ENCODE measurements at places on chromosomes 3 and 15.

- DNase-seq: no peak
Measured at GRCh38 chr3:107450254-107450893, 72.4 kb upstream of the BBX start.

DNA sequence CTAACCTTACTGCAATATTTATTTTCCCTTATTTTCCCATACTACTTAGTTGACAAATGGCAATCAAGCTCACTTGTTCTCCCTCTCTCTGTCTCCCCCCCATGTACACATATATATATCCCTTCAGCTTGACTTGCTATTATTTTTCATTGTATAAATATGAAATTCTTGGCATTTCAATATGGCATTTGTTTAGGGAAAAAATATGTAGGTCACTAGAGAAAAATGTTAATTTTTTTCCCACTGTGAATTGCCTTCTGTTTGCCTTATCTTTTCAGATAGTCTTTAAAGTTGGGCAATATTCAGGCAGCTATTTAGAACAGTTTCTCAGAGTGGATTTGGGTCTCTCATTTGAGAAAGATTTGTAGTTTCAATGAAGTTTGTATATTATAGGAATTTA, 62.8 kb upstream of the UTS2B start:
- DNase-seq: no peak

GRCh38 chr3:126021702-126022101, 52.7 kb downstream of the ROPN1B start:
- no peak for DNase-seq

DNA sequence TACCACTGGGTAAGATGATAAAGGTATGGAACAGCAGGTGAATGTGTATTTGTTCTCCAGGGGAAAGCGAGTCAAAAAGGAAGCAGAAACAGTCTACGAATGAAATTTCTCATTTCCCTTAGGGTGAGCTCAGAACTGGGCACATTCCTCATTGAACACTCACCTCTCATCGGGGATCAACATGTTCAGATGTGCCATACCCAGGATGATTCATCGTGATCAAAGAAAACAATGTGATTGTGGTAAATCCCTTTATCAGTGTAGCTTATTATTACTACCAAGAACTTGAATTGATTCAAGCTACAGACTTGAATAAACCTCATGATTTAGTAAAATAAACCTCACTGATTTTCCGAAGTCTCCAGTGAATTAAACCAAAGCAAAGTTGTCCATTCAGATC, 72.1 kb downstream of the GJD2 start:
- DNase-seq: no peak

- no peak for DNase-seq
Measured at GRCh38 chr3:8561370-8561769, 59.7 kb downstream of the LMCD1 start.

- DNase-seq: no peak
Measured at GRCh38 chr15:84582583-84583157, 18.1 kb upstream of the ZSCAN2 start.

DNA sequence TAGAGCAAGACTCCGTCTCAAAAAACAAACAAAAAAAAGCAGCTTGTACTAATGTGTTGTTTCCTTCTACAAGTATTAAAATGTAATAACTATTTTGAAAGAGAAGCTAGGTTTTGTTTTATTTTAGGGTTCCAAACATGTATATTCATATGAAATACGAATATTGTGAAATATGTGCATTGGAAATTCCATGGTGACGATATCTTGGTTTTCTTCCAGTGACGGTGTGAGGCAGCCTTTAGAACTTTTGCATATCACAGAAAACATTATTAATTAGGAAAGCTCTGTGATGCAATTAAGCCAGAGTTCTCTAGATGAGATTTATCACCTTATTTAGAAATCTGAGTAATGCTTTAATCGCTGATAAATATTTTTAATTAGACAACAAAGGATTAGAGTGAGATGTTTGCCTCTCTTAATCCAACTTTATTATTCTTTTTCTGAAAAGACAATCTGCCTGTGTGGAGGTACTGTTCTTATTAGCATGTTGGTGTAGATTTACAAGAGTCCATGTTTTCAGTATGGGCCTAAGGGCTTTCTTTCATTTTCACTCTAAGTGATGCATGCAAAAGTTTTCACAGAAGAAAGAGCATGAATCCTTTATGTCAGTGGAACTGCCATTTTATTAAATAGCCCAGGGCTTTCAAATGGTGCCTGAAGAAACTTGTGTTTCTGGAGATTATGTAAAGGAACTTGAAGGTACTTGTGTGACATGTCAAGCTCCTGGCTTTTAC, 37.7 kb upstream of the SAMMSON start:
- no peak for DNase-seq

- DNase-seq: no peak
Measured at GRCh38 chr15:94327356-94327936, 96.1 kb downstream of the MCTP2 start.

- peak; percentile 70 for DNase-seq
Measured at GRCh38 chr3:108406661-108407206, 103.7 kb downstream of the MYH15 start.

DNA sequence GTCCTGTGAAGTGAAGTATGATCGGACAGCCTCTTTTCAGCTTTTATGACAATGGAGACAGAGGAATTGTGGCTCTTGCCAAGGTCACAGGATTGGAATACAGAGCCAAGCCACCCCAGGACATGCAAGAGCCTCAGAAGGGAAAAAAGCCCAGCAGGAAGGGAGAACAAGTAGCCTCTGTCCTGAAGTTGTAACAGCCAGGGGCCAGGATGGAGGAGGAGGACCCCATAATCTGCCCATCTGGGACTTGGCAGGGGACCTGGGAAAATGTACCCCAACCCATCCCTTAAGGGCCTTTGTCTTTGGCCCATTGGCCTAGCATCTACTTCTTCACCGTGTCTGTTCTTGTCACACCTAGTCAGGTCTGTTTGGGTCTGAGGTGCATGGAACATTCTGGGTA, 60.4 kb upstream of the POLG start:
- DNase-seq: no peak

DNA sequence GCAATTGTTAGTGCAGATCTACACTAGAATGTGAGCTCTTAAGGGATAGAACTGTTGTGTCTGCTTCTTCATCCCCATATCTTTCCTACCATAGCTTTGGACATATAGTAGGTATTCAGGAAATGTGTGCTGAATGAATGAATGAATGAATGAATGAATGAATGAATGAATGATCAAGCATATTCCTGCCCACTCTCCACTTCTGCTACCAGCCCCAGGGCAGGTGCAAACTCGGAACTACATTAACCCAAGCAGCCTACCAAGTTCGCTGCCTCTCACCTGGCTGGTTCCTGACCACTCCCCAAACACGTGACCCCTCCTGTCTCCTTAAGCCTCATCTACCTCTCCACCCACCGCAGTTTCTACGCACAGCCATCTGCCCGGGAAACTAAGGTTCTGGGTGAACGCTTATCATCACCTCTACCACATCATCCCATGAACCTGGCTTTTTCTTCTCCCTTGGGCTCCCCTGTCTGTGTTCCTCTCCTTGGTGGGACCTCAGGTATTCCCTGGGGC, 26.8 kb downstream of the PAQR5 start:
- DNase-seq: no peak

DNA sequence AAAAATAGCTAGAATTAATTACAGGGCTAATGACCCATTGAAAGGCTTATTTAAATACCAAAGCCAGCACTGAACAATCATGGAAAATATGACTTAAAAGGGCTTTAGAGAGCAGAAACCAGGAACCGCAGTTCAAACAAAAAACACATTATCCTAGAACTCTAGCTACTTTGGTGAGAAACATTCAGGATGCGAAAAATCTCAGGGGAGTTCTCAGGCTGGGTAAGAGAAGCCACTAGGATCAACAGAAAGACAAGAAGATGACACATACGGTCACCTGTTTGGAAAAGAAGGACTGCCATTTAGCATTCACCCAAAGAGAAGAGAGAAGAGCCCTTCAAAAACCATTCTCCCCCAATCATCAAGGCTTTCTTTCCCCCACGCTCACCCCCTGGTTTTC, 75.6 kb upstream of the ICE2 start:
- DNase-seq: no peak

DNA sequence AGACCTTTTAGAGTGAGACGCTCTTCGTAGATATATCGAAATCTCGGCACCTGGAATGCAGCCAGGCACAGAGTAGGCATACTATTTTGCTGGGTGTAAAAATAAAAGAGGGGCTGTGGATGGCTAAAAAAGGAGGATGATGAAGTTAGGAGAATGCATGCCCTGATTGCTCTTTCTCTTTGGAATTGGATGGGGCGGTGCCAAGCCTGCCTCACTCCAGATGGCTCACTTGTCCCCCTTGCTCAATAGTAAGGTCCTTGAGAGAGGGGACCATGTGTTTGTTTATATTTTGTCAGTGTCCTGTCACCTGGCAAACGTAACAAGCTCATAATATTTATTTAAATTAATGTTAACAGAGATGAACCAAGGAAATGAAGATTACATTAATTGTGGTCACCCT, 33.0 kb downstream of the SNRK start:
- no peak for DNase-seq

DNA sequence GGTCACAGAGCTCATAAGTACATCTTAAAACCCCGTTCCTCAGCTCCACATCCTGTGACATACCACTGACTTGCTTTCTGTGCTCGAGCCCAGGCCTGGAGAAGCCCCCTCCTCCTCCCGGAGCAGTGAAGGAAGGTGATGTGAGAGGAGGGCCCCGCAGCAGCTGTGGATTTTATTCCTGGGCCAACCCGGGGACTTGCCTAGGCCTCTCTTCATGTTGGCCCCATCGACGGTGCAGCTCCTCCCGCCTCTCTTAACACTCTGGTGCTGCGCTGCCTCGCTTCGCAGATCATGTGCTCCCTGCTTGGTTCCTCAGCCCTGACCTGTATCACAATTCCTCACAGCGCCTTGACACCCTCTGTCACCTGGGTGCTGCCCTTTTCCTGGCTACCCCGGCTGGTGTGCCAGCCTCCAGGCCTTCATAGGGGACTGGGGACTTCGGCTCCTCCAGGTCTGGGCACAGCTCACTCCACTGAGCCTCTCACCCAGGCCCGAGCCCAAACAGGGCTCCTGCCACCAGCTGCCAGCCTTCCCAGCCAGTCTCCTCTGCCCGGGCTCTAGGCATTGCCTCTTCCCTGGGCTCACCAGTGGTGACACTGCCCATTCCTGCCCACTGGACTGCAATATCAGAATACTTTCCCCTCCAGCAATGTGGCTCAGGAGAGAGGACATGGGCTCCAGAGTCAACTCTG, 21.5 kb downstream of the MAGEF1 start:
- DNase-seq: no peak

- DNase-seq: no peak
Measured at GRCh38 chr3:18030371-18030870, 288.0 kb upstream of the TBC1D5 start.

DNA sequence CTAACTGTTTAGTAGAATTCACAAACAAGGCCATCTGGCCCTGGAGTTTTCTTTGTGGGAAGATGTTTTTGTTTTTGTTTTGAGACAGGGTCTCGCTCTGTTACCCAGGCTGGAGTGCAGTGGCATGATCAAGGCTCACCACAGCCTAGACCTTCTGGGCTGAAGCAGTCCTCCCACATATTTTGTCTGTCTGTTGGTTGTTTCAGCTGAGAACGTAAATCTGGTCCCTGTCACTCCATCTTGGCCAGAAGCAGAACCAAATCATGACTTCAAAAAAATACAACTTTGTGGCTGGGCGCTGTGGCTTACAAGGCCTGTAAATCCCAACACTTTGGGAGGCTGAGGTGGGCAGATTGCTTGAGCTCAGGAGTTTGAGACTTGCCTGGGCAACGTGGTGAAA, 27.1 kb downstream of the MRAS start:
- no peak for DNase-seq

DNA sequence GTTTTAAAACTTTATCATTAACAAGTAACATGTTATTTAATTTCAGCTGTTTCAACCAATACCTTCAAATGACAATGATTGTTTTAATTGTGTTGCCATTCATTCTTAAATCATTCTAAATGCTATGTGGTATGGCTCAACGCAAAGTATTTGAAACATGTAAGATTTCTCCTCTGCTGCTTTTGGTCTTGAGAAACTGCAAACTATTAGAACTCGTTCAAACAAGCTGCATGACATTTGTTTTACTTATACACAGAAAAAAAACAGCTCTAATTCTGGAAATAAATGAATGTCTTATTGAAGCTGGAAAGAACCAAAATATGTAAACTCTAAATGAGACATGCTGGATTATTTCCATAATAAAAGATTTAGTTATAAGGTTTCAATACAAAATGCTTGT, 29.3 kb downstream of the FBN1 start:
- no peak for DNase-seq

GRCh38 chr15:82540055-82540983, at the start of gene RPS17:
Gene RPS17, minus strand, starts transcription at chr15:82540457. Its CDS starts 29 bp downstream, at chr15:82540428.
- peak; percentile 96 for DNase-seq

- DNase-seq: no peak
Measured at GRCh38 chr3:177820683-177821316, 623.5 kb upstream of the TBL1XR1 start.

DNA sequence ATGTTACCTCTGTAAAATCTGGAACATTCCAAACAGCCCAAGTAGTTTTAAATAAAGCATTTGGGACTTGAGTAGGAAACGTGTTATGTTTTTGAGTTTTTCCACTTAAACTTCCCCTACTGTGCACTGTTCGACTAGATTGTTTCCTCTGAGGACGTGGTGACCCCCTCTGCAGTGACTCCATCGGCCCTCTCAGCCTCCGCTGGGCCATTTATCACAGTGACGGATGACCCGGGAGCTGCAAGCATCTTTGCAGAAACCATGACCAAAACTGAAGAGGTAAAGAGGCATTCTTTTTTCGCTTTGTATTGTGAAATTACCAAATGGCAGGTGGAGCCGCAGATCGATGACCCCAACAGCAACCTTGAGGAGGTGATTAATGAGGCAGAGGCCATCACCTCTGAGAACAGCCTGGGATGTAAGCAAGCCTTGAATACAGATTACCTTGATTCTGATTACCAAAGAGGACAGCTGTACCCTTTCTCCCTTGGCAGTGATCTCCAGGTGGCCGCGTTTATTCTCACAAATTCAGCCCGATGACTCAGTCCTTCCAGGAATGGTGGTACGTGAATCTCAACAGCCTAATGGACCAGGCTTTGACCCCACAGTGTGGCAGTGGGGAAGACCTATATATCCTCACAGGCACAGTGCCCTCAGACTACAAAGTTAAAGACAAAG, 79.1 kb upstream of the FAN1 start:
- no peak for DNase-seq

DNA sequence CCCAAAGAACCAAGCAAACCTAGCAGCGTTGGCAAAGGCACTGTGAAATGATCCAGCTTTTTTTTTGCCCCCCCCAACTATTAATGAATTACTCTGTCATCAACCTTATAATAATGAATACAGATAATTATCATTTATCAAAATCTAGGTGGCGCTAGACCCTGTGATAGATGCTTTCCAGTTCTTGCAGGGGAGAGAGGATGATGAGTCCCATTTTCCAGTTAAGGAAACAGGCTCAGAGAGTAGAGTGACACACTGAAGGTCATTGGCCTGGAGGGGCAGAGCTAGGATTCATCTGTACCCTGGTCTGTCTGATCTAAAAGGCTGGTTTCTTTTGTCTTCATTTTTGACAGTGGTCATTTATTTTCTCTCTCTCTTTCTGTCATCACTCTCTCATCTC, 5.0 kb downstream of the ACOX2 start:
- DNase-seq: no peak

DNA sequence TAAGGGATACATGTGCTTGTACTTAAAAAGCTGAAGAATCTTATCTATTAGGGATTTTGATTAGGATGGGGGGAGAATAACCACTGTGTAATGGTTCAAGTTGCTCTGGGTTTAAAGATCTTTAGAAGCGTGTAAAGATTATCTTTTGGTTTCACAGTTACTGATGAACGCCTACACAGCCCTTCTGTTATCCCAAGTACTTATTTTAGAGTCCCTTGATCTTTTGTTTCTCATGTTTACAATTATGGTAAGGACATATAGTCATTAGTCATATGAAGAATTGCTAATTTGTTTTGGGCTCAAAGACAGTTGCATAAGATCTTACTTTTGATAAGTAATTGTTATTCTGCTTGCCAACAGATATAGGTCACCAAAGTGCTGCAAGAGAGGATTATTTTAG, 160.1 kb downstream of the PLCL2 start:
- no peak for DNase-seq
